ENCODE measurements at places on chromosomes 3 and 15.
A peak's percentile ranks its signal among the peaks of the same experiment; 100 is the strongest.

GRCh38 chr3:187946163-187946691 is 201.0 kb upstream of the BCL6 start:
- no peak for DNase-seq

GRCh38 chr3:188667926-188668325 is 503.8 kb upstream of the TPRG1 start:
- no peak for DNase-seq

GRCh38 chr3:67037615-67038014 is 39.5 kb downstream of the KBTBD8 start:
- no peak for DNase-seq

DNA sequence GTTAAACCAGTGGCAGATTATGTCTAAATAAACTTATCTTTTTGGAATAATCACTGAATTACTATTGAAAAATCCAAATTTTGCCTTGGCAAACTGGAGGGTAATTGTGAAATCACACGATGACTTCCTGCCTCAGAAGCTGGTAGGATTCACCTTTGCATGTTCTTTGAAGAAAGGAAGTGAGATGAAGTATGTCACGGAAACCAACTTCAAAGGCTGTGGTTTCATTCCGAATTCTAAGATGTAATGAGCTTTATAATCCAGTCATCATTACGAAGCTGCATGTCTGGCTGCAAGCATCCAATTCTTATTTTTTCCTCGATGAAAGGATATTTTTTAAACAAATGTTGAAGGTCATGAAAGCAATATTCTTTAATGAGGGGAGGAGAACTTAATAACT is 15.0 kb upstream of the ZBED2 start:
- DNase-seq: no peak

DNA sequence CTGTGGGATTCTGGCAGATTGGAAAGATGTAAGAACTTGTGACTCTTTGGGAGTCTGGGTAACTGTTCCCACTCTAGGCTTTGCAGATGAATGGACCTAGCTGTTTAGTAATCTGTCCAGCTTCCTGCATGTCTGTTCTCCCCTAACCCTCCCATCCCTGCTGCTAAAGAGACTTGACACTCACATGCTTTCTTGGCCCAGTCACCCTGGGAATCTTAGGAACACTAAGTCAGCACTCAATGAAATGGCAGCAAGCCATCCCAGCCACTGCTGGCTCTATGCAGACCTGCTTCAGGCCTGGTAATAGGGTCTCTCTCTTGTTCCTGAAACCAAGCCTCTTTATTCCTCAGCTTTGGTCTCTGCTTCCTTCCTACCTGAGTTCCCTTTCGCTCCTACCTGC is 63.7 kb upstream of the THSD4 start:
- peak; percentile 24 for DNase-seq

DNA sequence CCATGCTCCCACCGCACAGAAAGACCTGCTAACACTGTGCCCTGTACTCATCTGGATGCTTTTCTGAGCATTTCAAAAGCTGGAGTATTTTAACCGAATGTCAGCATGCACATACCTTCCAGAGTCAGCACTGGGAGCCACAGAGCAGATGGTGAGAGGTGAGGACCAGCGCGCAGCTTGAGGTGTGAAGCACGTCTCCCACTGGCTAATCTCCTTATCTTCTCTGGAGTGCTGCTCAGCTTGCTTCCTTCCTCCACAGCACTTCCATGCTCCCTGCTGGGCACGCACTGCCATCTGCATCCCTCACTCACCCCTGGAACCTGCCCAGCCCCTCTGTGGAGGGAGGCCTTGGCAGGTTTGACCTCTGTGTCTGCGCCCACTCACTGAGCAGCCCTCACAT is at the start of gene GNB5:
Gene GNB5, minus strand, starts transcription at position 186 of the 400 bp plus-strand sequence. CDS start 6,716 bp downstream, outside the sequence.
- no peak for DNase-seq

- DNase-seq: no peak
Measured at GRCh38 chr15:59687836-59688235, 1.3 kb downstream of the BNIP2 start.

- DNase-seq: no peak
Measured at GRCh38 chr15:47394286-47394809, 323.0 kb upstream of the SEMA6D start.

DNA sequence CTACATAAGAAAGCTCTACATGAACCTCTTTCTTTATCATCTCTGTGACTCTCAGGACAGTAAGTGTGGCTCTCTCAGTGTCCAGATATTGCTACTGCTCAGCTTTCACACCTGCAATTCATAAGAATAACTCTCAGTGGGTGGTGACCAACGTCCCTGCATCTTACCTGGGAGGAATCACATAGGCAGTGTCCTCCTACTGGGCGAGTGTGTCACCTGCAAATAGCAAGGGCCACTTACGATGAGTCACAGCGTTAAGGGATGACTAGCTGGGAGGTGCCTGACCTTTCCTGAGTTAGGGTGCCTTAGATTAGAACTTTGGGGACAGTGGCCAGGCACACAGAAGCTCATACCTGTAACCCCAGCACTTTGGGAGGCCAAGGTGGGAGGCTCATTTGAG is 90.8 kb upstream of the C3orf80 start:
- DNase-seq: no peak

DNA sequence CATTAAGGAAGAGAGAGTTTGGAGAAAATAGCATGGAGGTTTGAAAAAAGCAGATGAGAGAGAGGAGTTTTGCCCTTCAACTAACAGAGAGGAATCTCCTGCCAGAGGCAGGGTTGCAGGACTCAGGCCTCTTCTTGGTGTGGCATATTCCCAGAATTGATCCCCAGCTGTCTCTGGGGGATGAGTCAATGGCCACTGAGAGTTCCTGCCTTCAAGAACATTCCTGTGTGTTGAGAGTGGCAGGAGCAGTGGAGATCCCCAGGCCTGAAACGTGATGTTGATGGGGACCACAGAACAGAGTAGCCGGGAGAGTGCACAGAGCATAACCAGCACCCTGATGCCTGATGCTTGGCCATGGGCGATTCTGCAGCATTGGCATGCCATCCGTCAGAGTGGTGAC is 348.4 kb upstream of the THBS1 start:
- no peak for DNase-seq

DNA sequence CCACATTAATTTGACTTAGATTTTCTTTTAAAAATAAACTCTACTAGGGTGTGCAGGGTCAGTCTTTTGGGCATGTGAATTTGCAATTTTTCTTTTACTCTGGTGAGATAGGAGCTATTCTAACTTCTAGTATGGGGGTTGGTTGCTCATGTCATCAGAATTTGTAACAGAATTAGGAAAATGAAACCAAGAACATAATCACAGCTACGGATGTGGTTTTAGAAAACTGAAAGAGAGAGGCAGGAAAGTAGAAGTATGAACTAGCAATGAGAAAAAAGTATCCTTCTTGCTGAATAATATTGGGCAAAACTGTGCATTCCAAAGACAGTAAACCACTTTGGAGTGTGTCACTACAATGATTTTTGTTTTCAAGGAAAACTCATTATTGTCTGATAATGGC is 43.3 kb downstream of the ADPGK start:
- no peak for DNase-seq

GRCh38 chr3:198028718-198029117 is 68.7 kb downstream of the LMLN start:
- no peak for DNase-seq

DNA sequence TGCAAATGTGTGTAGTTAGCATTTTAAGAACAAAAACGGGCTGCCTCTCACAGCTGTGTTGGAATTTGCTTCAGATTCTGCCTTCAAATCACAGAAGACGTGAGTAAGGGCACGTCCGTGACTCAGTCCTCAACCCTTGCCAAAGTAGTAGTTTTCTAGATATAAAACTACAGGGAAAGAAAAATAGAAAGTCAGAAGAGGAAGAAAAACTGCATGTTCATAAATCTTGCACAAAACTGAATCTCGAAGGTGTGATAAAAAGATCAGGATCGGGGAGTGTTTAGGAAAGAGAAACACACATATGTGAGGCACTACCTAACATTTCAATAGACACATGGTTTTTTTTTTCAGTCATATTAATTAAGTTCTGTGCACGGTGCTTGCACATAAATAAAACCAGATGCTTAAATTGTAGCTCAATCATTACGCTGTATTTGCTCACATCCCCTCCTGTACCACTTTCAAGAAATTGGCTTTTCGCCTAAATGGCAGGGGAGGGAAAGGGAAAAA is 71.7 kb downstream of the P3H2 start:
- no peak for DNase-seq

DNA sequence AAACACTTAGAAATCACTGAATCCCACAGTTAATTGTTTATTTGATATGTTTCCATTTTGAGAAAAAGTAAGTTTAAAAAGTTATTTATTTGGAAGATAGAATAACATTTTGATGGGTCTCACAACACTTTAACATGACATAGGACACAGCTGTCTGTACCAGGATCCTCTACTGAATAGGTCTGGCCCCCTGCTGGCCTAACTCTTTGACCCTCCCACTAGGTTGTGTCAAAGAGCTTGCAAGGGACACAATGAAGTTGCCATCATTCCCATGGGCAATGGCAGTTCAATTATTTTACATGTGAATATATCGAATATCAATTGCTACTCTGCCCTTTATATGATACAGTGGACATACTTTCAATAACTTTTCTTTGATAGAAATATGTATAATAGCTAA is 138.9 kb downstream of the EPHA3 start:
- DNase-seq: no peak

GRCh38 chr3:137477614-137478013 is 286.5 kb upstream of the SOX14 start:
- no peak for DNase-seq

DNA sequence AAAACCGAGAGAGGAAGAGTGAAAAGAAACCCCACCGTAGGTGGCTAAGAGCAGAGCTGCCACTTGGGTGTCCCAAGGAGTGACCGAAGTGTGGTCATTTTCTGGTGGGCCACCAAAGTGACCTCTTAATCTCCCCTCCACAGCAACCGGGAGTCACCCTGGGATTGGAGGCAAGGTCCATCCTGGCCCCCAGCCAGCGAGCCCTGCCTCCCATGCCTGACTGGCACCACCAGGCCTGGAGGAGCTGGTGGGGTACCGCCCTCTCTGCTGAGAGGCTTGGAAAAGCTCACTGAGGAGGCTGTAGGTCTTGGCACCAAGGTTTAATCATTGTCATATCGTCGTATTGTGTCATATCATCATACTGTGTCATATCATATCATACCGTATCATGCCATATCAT is 74.0 kb upstream of the TRPM1 start:
- DNase-seq: no peak

DNA sequence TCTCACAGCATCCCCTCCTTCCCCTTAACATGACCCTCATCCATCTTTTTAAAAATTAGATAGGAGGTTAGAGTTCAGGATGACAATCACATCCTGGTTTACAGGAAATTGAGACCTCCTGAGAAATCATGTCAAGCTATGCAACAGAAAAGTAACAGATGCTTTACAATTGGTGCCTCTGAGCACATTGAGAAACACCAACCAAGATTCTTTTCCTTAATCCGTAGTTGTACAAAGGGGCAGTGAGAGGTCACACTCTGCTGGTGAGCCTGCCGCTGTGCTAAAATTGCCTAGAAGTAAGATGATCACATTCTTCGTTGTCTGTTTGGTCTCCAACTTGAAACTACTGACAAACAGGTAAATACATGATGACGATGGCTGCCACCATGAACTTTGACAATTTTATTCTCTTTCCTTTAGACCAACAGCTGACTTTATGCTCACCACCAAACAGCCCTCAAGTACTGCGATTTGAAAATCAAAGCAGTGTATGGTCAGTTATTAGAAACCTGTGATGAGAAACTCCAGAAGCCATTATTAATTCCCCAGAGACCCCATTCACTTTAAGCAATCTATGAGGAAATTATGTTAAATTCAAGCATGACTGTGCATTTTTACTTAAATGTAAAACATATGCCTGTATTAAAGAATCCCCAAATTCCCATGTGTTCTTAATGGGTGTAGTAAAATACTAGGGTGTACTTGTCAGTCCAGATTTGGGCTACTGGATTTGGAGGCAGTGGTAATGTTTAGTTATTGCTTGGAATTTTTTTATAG is 210.7 kb upstream of the UBE2E1 start:
- no peak for DNase-seq

DNA sequence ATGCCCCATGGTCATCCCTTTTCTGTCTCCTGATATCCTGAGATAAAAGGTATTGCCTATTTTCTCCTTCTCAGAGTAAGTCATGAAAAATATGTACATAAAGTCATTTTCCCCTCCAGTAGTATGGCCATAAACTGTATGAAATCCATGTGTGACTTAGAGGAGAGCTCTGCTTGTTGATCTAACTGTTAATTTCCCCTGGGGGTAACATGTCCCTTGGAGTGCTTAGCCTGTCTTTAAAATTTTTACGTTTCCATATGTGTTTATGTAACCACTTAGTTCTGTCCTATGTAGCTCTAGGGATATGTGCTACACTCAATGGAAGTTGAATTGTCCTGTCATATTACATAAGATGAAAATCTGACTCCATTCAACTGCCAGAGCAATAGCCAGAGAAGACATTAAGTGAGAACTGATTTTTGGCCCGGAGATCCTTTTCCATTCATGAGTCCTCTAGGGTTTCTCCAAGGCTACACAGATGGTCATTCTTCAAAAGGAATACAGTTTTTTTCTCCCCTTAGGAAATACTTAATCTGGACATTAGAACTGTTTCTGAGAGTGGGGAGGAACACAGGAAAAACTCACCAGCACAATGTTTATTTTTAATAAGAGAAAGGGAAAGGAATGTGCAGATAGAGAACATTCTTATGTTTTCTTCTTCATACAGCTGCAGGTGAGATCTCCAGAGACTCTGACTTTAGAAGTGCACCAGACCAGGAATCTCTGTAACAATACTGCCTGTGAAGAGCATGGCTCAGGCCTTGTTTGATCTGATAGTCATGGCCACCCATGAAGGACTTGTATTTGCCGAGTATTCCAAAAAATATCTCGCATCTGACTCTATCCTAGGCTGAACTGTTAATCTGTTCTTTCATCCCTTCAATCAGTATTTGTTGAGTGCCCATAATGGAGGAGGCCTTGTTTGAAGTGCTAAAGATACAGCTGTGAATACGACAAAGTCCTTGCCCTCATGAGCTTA is 29.8 kb upstream of the CLRN1 start:
- no peak for DNase-seq

- DNase-seq: no peak
Measured at GRCh38 chr3:35296533-35296932, 342.8 kb upstream of the ARPP21 start.

- no peak for DNase-seq
Measured at GRCh38 chr3:177714945-177715344, 517.7 kb upstream of the TBL1XR1 start.

GRCh38 chr3:37800022-37800551 is 61.6 kb upstream of the CTDSPL start:
- DNase-seq: no peak

DNA sequence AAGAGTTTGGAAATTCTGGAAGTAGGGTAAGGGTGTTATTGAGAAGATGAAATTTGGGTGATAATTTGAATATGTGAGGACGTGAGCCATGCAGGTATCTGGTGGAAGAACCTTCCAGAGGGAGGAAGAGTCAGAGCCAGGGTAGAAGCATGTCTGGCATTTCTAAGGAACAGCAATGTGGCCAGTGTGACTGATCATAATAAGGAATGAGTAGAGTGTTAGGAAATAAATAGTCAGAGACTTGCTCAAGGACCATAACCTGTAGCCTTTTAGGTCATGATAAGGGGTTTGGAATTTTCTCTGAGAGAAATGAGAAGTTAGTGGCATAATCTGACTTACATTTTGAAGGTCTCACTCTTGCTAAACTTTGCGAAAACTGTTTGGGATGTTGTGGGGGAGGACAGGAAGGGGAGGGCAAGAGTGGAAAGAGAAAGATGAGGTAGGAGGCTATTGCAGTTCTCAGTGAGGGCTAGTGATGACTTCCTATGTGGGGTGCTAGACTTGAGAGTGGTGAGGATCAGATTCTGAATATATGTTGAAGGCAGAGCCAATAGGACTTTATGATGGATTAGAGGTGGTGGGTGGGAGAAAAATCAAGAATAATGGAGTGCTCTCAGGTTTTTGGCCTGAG is 568.3 kb downstream of the AGBL1 start:
- DNase-seq: no peak
